ENCODE measurements at places on chromosomes 3 and 15. TPM values are rescaled to one million over a fixed set of nuclear protein-coding genes. Genes with fewer than 3 reads are reported as not detected.

PLCH1 gene
- total RNA-seq, result under 0.01 TPM

ZNF660 gene
- total RNA-seq, result 3.0 TPM

FAM107A gene
- 4.8 TPM for total RNA-seq

GABRA5 gene
- not detected for total RNA-seq

ANKRD34C gene
- not detected for total RNA-seq

CHRD gene
- total RNA-seq, result 23.7 TPM

GAP43 gene
- total RNA-seq, result 0.74 TPM

ATP2B2 gene
- 3.0 TPM for total RNA-seq

LRRC34 gene
- total RNA-seq, result 5.2 TPM

RFTN1 gene
- 8.3 TPM for total RNA-seq

GHSR gene
- total RNA-seq, result not detected

ARNT2 gene
- total RNA-seq, result 2.5 TPM

IFT57 gene
- total RNA-seq, result 46.9 TPM

RAB5A gene
- total RNA-seq, result 49.9 TPM

PDCD10 gene
- 48.7 TPM for total RNA-seq

GPR62 gene
- 0.44 TPM for total RNA-seq

ACTRT3 gene
- total RNA-seq, result 1.8 TPM

LMAN1L gene
- total RNA-seq, result not detected

TM4SF18 gene
- total RNA-seq, result 11.4 TPM

CFAP91 gene
- 7.8 TPM for total RNA-seq

ZSCAN29 gene
- total RNA-seq, result 16.6 TPM

RSL24D1 gene
- total RNA-seq, result 38.6 TPM

PFN2 gene
- 54.7 TPM for total RNA-seq

KCNH8 gene
- 0.94 TPM for total RNA-seq

SLC15A2 gene
- 1.4 TPM for total RNA-seq

CCDC13 gene
- total RNA-seq, result 0.40 TPM

FOXL2 gene
- total RNA-seq, result 6.6 TPM

NAA80 gene
- 10.2 TPM for total RNA-seq

ABI3BP gene
- 50.3 TPM for total RNA-seq

MAP3K13 gene
- 53.2 TPM for total RNA-seq

CACNA1D gene
- total RNA-seq, result 90.2 TPM

COMMD2 gene
- 35.6 TPM for total RNA-seq

ADAMTS9 gene
- total RNA-seq, result 15.6 TPM

PCOLCE2 gene
- total RNA-seq, result 3.6 TPM

IQCB1 gene
- total RNA-seq, result 9.8 TPM

PPP1R14D gene
- not detected for total RNA-seq

LYZL4 gene
- total RNA-seq, result not detected

ARL8B gene
- total RNA-seq, result 30.4 TPM

PCBP4 gene
- total RNA-seq, result 15.7 TPM

SERPINI2 gene
- total RNA-seq, result not detected

CPNE9 gene
- total RNA-seq, result 2.1 TPM

CPNE4 gene
- 2.7 TPM for total RNA-seq

MUSTN1 gene
- not detected for total RNA-seq

CTXN2 gene
- not detected for total RNA-seq

APEH gene
- 118 TPM for total RNA-seq
